ENCODE measurements at places on chromosomes 11 and 22.

- DNase-seq = no peak
Measured at GRCh38 chr11:102283116-102283485, 34.2 kb upstream of the BIRC3 start.

- DNase-seq = no peak
Measured at GRCh38 chr11:117918366-117919255, 10.6 kb downstream of the TMPRSS13 start.

- no peak for DNase-seq
Measured at GRCh38 chr11:36467916-36468315, 42.2 kb downstream of the TRAF6 start.

DNA sequence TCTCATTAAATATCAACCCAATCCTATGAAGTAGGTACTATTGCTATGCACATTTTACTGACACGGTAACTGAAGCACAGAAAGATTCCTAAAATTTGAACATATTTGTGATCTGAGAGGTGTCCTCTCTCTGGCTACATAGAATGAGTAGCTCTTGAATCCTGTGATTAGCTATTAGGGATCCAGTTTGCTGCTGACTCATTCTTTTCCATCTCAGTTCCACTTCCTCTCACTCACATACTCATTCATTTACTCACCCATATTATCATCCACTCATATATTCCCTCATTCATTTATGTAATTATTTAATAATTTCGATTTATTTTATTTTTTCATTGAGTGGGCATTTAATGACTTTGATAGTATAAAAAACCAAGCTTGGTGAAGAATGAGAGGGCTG is 42.7 kb downstream of the OR5B17 start:
- no peak for DNase-seq

DNA sequence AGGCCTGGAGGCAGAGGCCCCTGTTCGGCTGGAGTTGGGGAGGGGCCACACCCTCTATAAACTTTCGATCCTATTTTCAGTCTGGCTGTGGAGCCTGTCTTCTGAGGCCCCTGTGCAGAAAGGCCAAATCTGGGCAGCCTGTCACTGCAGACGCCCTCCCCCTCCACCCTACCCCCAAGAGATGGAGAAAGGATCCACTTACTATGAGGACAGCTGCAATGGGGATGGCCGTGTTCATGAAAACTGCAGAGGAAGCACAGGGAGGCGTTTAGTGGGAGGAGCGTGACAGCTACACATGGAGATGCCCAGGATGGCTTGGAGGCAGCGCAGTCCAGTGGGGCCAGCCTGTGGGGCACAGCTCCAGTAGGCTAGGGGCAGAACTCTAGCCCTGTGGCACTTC is 43.5 kb upstream of the KCNJ11 start:
- no peak for DNase-seq

DNA sequence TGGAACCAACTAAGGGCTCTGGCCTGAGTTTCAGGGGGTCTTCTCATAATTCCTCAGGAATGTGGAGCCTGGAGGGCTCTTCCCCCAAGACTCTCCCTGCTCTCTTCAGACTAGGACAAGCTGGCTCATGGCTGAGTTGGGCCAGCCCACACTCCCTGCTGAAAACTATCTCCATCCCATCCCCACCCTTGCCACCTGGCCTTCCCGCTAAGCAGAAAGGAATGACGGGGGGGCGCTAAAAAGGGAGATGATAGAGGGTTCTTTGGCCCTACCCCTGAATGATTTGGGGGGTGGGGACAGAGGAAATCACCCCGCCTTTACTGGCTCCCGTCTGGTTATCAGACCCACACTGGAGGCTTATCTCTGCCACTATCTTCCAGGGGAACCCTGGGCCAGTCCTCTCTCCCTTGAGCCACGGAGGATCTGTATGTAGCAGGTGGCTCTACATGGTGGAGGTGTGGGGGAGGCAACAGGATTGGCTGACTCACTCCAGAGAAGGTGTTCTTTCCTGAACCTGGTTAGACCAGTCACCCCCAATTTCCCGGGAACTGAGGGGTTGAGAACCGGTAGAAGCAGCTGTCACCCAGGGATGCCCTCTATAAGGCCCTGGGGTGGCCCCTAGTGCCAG is 5.7 kb downstream of the SMTN start:
- DNase-seq = no peak

GRCh38 chr11:26228778-26229177 is 103.2 kb upstream of the ANO3 start:
- no peak for DNase-seq

GRCh38 chr11:122313581-122313980 is 197.6 kb upstream of the BLID start:
- DNase-seq = no peak

GRCh38 chr22:43720716-43721115 is 91.4 kb downstream of the EFCAB6 start:
- DNase-seq = no peak

DNA sequence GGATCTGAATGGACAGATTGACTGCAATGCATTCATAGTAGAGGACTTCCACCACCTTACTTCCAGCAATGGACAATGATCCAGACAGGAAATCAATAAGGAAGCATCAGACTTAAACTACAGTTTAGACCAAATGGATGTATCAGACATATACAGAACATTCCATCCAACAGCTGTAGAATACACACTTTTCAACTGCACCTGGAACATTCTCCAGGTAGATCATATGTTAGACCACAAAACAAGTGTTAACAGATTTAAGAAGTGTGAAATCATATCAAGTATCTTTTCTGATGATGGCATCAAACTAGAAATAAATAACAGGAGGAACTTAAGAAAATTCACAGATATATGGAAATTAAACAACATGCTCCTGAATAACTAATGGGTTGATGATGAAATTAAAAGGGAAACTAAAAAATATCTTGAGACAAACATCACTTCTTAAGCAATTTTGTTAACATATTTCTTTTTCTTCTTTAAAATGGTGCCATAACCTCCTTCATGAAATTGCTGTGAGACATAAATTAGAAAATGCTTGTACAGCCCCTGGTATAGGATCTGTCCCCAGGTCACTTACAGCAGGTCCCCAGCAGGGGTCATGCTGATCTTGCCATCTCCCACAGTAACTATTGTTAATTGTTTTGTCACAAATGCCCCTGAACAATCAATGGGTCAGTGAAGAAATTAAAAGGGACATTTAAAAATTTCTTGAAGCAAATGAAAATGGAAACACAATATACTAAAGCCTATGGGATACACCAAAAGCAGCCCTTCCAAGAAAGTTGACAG is 100.0 kb upstream of the OR4B1 start:
- no peak for DNase-seq

- no peak for DNase-seq
Measured at GRCh38 chr11:76624500-76625379, 45.8 kb downstream of the LRRC32 start.

DNA sequence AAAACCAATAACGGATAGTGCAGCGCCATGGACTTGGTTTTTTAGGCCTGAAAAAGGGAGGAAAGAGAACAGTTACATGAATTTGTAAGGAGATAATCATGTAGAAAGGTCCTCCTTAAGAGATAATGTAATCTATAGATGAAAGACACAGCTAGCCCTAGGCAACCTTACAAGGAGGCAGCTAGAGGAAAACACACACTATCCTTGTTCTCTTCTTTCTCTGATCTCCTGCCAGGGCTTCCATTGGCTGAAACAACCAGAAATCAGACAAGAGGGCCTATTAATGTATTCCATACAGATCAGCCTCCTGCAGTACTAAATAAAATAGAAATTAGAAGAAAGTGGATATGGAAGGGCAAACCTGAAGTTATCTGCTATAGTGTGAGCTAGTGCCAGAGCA is 53.0 kb downstream of the KCNA4 start:
- DNase-seq = no peak

DNA sequence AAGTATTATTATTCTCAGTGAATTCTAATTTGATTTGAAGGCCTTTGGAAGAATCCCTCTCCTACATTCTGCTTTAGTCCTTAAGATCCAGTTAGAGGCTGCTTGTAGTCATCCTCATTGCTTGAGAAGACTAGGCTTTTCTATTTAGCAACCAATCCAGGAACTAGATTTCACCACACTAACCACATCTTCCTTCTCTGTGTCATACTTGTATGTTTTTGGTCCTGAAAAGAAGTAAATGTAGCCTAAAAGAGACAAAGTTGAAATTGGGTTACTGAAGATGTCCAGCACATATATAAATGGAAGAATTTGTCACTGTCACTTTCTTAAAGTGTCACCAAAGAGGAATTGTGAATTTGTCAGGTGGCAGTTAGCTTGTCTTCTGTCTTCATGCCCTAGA is 46.6 kb upstream of the MMP7 start:
- DNase-seq = no peak
